ENCODE measurements at places on chromosomes 4 and X.
A peak's percentile ranks its signal among the peaks of the same experiment; 100 is the strongest.

DNA sequence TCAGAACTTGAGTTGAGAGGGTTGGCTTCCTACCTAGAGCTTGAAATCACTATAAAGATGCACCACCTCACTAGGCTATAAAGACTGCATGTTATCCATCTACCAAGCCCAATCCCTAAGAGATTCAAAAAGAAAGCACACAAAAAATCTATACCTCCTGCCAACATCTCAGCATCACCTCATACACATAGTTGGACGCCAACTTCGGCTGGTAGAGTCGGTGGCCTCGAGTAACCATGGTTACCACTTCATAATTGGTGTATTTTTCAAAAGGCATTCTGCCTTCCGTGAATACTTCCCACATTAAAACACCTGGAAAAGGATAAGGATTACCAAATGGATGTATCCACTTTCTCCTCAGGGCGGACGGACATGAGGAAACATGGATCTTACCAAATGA lies 4.5 kb upstream of the TXK start:
- no peaks in the 10 kb centered on the region for H3K27me3 ChIP-seq
- H3K4me1 ChIP-seq = peaks cover 8% of the 10 kb centered on the region
- no peak overlapping the region for H3K27ac ChIP-seq
- no peak overlapping the region for H3K4me3 ChIP-seq

- peaks cover 30% of the 10 kb centered on the region for H3K27me3 ChIP-seq
- peak; percentile 14 for DNase-seq
- H3K36me3 ChIP-seq = no peaks in the 10 kb centered on the region
- H3K4me1 ChIP-seq = peaks cover 4% of the 10 kb centered on the region
Measured at GRCh38 chrX:84187533-84188319, at the start of gene RPS6KA6. Gene RPS6KA6, minus strand, starts transcription at chrX:84188199. Its CDS starts 300 bp downstream, at chrX:84187899.

DNA sequence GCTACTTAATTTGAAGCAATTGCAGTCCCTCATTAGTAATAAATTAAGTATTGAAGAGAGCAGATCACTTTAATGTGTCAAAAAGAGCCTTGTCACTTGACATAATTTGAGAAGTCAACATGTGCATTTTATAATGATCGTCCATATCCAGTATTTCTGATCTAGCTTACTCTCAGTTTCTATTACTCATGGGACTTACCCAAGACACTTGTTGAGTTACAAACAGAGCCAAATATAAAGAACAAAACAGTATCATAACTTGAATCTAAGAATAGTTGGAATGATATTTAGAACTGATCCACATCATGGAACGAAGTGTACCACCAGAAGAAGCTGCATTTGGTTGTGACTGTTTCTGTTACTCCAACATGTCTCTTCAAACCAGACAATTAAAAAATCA lies 54.7 kb downstream of the SLITRK4 start:
- H3K36me3 ChIP-seq = no peaks in the 10 kb centered on the region
- no peak overlapping the region for H3K27ac ChIP-seq
- DNase-seq = no peak
- no peak overlapping the region for H3K4me3 ChIP-seq

- peaks cover 7% of the 10 kb centered on the region for H3K4me1 ChIP-seq
- H3K27ac ChIP-seq = peak overlapping the region; percentile 40
- DNase-seq = no peak
- no peaks in the 10 kb centered on the region for H3K36me3 ChIP-seq
- no peak overlapping the region for H3K4me3 ChIP-seq
Measured at GRCh38 chrX:24395775-24396174, 35.3 kb downstream of the SUPT20HL1 start.

GRCh38 chr4:20065952-20066351 lies 185.8 kb upstream of the SLIT2 start:
- no peaks in the 10 kb centered on the region for H3K27me3 ChIP-seq
- H3K4me3 ChIP-seq = no peak overlapping the region
- H3K4me1 ChIP-seq = no peaks in the 10 kb centered on the region
- no peaks in the 10 kb centered on the region for H3K36me3 ChIP-seq
- DNase-seq = no peak

DNA sequence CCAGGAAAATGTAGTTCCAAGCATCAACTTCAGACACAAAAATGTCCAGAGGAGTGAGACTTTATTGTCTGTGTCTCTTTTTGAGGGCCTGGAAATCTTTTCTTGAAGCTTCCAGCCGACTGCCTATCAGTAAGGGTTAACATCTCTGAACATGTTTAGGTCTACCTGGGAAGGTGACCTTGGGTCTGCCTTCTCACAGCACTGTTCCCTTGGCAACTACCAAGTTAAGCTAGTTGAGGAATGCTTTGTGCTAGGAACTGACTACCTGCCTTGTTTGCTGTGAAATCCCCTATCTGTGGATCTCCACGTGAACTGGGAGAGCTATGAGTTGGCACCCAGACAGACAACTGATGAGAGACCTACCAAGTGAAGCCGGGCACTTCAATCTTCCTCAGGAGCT lies 81.6 kb downstream of the PPEF2 start:
- no peak for DNase-seq
- peaks cover 6% of the 10 kb centered on the region for H3K4me1 ChIP-seq
- no peak overlapping the region for H3K4me3 ChIP-seq
- H3K27ac ChIP-seq = no peak overlapping the region
